ENCODE measurements at places on chromosomes 4 and X.

DNA sequence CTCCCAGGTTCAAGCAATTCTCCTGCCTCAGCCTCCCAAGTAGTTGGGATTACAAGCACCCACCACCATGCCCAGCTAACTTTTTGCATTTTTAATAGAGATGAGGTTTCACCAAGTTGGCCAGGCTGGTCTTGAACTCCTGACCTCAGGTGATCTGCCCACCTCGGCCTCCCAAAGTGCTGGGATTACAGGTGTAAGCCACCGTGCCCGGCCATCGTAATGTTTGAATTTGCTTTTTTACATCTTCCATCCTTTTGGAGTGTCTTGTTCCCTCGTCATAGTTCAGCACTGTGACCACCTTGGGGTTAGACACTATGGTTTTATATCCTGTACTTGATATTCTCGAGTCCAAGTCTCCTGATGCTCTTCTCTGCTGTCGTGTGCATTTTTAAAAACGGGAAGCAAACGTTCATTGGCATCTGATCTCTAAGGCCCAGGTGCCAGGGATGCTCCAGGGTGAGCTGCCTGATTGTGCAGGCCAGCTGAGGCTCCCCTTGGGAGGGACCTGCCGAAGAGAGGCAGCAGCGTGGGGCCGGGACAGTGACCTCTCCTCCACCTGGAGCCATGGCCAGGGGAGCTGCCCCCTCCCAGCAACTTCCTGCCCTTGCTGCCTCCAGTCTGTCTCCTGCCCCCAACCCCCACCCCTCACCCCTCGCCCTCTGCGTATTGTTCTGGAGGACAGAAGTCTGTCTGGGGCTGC, 16.7 kb downstream of the DGKQ start:
- DNase-seq, result no peak

DNA sequence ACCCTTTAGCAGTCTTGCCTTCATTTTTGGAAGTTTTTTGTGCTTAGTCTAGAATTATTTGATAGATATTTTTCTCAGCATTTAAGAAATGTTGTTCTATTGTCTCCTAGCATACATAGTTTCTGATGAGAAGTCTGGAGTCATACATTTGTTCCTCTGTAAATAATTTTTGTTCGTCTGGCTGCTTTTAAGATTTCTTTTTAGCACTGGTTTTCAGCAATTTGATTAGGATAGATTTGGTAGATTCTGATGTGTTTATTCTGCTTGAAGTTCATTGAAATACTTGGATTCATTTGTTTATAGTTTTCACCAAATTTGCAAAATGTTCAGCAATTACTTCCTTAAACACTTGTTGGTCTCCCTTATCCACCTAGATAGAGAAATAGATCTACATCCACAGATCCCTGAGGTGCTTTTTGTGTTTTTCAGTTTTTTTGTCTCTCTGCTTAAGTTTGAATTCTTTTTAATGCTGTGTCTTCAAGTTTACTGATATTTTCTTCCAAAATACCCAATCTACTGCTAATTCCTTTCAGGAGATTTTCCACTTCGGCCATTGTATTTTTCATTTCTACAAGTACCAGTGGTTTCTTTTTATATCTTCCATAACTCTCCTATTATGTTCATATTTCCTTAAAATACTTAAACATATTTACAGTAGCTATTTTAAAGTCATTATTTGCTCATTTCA, 64.9 kb downstream of the ABLIM2 start:
- DNase-seq, result no peak

GRCh38 chrX:153844509-153845082, 14.3 kb upstream of the PDZD4 start:
- no peak for DNase-seq

DNA sequence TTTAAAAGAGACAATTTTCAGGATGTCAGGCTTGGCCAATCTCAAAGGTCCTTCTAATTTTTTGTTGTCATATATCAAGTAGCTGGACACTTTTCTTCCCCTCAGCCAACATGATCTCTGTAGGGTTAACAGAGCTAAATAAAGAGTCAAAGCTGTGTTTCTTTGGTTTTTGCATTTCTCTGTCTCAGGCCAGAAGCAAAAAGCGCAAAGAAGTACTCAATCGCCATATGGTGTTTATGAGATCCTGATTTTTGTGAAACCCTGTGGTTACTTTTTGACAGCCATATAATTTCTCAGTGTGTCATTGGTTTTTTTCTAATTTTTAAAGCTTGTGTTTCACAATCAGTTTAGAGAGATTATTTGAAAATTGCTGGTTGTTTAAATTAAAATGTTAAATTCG, 111.9 kb downstream of the MAPK10 start:
- no peak for DNase-seq

DNA sequence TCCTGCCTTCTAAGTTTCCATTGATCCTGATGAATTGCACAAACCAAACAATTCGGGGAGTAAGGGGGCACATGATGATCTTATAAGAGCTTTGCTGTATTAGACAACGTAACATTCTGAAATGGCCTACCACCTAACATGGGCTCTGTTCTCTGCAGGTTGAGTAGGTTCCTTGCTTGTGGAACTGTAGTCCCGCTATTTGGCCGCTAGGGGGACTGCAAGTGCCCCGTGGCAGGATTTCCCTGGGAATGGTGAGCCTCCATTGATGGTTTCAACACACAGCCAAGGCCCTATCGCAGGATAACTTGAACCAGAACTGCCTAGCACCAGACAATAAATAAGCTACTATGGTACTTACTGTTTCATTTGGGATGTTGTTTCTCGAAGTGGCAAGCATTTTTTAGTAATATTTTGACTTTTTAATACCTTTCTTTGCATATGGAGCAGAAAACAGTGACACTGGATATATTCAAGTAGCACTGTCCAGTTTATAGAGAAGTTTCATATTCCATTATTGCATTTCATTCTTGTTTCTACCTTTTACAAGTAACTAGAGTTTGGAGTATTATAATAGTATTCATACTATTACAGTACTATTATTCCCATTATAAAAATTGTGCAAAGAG, 11.9 kb downstream of the AR start:
- DNase-seq, result no peak

- DNase-seq, result no peak
Observed at GRCh38 chr4:26094076-26094475, 180.1 kb downstream of the SMIM20 start.

GRCh38 chr4:7034262-7035081, 8.7 kb upstream of the TADA2B start:
- no peak for DNase-seq

GRCh38 chr4:61336488-61336887, 136.4 kb downstream of the ADGRL3 start:
- DNase-seq, result no peak
